GM13976 (cell line): ENCODE measurements at places on chromosomes 7 and 10.

- no peak for DNase-seq
Observed at GRCh38 chr7:156279635-156280034, 360.9 kb upstream of the RNF32 start.

DNA sequence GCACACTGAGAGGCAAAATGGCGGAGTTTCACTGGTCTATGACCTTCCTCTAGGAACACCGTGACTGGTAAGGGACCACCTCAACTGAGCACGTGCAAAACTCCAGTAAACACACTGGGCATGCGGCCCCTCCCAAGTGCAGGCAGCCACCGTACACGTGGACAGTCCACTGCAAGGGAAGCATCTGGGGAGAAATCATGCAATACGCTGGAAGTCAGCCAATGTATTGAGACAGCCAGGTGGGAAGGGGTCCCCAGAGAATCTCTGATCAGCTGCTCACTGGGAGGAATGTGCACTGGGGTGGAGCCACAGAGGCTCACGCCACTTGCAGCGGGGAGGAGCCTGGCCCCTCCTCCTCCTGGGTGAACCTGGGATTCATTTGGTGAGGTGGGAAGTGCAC lies 49.3 kb downstream of the CFAP46 start:
- no peak for DNase-seq

DNA sequence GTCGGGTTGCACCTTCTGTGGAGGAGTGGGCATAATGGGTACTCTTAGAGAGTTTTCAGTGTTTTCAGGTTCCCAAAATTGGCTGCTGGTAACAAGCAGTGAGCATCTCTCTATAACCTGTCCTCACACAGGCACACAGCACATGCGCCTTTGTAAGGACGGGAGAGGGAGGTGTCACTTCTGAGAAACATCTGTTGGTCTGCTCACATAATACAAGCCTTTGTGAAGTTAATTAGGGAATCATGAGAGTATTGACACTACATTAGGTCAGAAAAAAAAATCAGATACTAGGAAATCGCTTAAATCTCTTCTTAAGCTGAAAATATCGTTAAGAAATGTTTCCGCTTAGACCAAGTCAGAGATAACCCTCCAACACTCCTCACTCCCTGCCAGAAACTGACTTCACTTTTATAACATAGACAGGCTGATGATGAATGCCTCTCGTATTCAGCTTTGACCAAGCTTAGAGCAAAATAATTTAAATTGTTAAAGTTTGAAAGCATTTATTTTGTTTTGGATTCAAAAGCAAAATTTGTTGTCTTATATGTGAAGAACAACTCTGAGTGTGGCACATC lies 769.7 kb downstream of the TNS3 start:
- DNase-seq = no peak

- no peak for DNase-seq
Observed at GRCh38 chr7:94190599-94191061, 186.5 kb upstream of the BET1 start.

- no peak for DNase-seq
Observed at GRCh38 chr10:10967581-10968256, 50.0 kb upstream of the CELF2 start.

- DNase-seq = no peak
Observed at GRCh38 chr10:118973744-118974143, 55.8 kb upstream of the NANOS1 start.

DNA sequence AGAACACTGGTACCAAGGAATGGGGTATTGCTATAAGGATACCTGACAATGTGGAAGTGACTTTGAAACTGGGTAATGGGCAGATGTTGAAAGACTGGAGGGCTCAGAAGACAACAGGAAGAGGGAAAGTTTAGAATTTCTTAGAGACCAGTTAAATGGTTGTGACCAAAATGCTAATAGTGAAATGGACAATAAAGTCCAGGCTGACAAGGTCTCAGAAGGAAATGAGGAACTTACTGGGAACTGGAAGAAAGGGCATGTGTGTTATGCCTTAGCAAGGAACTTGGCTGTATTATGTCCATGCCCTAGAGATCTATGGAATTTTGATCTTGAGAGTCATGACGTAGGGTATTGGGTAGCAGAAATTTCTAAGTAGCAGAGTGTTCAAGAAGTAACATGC lies 38.0 kb downstream of the FAM149B1 start:
- no peak for DNase-seq

- no peak for DNase-seq
Observed at GRCh38 chr7:30805931-30806330, 34.7 kb downstream of the MINDY4 start.

DNA sequence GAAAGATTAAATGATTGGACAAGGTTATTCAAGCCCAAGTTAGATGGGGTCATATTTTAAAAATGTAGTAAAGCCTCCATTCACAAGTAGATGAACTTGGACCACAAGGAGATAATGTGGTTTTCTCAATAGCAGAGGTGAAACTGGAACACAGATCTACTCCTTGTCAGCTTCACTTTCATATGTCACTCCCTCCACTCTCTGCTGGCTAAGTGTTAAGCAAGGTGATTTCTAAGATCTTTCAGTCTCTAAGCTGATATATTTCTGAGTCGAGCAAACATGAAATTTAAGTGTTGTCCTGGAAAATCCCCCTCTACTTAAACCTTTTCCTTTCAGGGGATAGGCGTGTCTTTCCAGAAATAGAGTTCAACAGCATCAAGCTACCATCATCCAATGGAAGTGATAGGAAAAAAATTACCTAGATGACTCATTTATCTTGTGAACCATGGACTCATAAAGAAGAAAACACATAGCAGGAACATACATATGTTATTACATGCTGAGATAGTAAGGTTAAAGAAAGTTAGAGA lies 275.0 kb downstream of the PTEN start:
- DNase-seq = peak; percentile 62

GRCh38 chr7:77529279-77529678 lies 7.8 kb upstream of the PTPN12 start:
- DNase-seq = no peak

DNA sequence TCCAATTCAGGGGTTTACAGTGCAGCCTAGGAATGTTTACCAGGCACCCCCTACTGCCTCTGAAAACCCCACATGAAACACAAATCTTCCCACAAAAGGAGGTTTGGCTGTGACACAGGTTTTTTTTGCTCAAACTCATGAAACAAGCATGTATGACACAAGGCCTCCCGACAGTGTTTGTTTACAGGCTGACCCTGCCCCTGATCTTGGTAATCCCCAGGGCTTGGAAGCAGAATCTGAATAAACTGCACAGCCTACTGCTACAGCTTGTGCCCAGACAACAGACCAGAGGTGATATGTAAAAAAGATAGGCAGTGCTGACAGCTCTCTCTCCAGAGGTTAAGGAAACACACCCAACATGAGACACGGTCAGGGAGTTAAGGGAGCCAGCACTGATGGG lies 184.2 kb downstream of the KMT2E start:
- DNase-seq = no peak

- DNase-seq = no peak
Observed at GRCh38 chr10:75466886-75467285, 35.5 kb downstream of the LRMDA start.

DNA sequence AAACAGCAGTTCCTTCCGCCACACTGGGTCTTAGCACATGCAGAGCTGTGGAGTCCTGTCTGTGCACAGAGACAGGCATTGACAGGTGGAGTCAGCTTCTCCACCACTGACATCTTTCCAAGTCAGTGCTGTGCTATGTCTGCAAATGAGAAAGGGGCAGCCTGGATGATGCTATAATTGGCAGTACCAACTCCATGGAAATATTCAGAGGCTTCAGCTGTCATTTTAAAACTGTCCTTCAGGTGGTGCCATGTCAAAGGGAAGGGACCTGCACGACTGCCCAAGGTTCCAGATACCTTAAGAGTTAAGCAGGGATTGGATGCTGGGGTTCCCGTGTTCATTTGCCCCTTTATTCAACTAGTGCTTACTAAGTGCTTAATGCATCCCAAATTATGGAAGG lies 258.0 kb upstream of the PRKCQ start:
- peak; percentile 10 for DNase-seq

DNA sequence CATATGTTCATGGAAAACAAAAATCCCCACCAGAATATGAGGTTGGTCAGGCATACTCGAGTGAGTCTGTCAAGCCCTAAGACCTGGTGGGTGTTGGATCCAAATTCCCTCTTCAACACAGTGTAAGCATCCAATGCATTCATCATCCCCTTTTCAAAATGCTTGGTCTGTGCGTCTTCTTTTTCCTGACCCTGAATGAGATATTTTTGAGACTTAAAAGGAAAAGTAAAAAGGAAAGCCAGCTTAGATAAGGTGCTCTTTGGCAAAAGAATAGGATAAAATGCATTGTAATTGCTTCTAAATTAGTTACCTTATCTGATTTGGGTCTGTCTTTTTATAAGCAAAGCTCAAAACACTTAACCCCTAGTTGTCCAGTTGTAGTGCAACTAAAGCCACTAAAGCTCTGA lies 331.5 kb downstream of the PTEN start:
- no peak for DNase-seq

GRCh38 chr7:158075633-158076001 lies 512.0 kb downstream of the PTPRN2 start:
- no peak for DNase-seq

GRCh38 chr10:49741108-49741995 lies 20.8 kb downstream of the OGDHL start:
- peak; percentile 31 for DNase-seq

DNA sequence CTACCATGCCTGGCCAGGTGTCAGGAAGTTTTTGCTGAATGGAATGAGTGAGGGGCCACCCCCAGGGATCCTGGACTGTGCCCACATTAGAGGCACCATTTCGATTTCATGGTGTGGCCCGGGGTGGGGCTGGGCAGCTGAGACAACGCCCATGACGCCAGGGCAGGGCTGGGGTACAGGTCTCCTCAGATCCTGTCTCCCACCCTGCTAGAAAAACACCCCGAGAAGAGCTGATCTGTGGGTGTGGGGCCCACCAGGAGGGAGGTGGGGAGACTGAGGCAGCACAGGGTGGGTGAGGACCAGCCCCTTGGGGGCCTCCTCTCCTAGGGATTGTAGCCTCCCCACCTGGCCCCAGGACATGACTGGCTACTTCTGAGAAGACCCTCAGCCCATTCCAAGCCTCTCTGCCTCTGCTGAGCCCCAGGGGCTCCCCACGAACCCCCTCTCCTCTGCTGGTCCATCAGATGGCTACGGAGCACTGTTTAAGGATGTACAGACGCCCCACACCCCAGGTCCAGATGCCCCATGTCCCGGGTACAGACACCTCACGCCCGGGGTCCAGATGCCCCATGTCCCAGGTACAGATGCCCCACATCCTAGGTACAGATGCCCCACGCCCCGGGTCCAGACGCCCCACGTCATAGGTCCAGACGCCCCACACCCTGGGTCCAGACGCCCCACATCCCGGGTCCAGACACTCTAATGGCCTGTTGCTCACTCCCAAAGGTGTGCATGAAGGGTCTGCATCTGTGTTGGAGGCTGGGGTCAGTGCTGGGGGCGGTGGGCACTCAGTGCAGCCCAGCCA lies 99.4 kb downstream of the MICALL2 start:
- DNase-seq = no peak

- no peak for DNase-seq
Observed at GRCh38 chr7:156618780-156619367, 21.7 kb upstream of the RNF32 start.

GRCh38 chr10:60021361-60021760 lies 115.0 kb upstream of the CCDC6 start:
- no peak for DNase-seq

DNA sequence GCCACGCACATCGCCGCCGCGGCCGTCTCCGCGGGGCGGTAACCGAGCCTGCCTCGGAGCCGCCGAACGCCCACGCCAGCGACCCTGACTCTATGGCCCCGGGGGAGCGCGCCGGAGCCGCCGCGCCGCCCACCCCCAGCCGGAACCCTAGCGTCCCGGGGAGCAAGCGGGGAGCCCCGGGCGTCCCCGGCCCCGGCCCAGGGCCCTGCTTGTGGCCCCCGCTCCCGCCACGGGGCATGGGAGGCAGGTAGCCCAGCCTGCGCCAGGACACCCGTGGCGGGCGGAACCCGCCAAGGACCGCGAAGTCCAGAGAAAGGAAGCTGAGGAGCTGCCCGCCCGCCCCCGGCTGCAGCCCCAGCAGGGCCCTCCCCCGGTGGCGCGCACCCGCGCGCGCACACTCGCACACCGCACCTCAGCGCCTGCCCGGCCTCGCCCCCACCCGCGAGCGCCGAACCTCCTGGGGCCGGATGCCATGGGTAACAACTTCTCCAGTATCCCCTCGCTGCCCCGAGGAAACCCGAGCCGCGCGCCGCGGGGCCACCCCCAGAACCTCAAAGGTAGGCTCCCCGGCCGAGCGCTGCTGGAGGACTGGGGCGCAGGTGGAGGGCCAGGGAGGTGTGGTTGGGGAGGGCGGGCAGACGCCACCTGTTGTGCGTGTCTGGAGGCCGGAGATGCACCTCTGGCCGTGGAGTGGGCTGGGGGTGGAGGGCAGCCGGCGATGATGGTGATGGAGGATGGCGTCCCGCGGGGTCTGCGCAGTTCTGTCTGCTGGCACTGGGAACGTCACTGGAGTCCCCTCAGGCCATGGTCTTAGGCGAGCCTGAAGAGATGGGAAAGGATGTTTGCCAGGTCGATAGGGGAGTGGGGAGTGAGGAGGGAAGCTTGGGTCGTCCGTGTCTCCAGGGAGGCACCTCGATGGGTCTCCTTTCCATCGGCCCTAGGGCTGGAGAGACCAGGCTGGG lies 692 bp downstream of the NEURL1 start:
- peak; percentile 48 for DNase-seq

DNA sequence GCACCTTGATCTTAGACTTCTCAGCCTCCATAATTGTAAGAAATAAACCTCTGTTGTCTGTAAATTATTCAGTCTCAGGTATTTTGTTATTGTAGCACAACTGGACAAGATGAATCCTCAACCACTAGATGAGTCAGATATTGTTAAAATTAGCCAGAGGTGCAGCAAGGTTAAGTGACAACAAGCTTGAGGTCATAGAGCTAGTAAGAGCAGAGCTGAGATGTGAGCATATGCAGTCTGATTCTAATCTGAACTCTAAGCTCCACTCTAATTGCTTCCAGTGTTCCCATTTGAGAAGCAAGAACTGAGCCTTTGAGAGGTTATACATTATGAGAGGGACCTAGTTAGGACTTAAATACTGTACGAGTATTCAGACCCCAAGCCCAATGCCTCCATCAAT lies 93.1 kb downstream of the FZD1 start:
- no peak for DNase-seq

- no peak for DNase-seq
Observed at GRCh38 chr7:31133497-31133896, 81.4 kb downstream of the ADCYAP1R1 start.

GRCh38 chr10:101752241-101752640 lies 23.7 kb downstream of the FGF8 start:
- DNase-seq = no peak

DNA sequence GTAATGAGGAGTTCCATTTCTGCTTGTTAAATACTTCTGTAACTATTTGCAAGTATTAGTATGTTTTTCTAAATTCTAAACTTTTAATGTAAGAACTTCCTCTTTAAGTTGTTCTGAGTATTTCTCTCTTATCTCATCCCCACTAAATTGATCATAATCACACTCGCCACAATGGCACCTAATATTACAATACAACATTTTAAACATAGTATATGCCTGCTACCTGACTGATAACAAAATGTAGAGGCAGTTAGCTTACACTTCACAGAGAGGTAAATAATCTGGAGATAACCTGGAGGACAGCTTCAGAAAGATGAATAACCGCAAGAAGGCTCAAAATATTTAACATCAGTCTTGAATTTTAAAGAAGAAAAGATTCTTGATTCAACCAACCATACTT lies 48.6 kb downstream of the HIBADH start:
- DNase-seq = no peak
